ENCODE measurements at places on chromosomes 6 and 20.

DNA sequence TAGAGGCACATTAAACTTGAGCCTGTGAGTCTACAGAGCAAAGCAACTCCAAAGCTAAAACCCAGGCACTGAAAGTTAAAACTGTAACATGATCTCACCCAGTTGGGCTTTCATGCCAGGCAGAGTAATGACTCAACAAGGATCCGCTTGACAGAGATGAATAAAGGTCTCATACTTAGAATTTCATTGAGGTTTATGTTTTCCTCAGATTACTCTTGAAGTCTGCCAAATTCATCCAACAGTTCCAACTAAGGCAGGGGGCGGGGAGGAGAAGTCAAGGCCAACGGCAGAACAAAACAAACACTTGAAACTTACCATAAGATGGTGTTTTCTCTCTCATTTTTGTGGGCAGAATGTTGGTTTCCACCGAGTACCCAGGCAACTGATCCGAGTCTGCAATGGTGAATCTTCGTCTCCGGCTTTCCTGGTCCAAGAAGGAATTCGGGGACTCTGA is 54.0 kb upstream of the IPCEF1 start:
- no peak for DNase-seq

- no peak for DNase-seq
Observed at GRCh38 chr6:45500924-45501816, 123.4 kb upstream of the SUPT3H start.

- no peak for DNase-seq
Observed at GRCh38 chr6:144878577-144878976, 593.4 kb downstream of the UTRN start.

- DNase-seq: no peak
Observed at GRCh38 chr6:73308712-73309534, 45.2 kb downstream of the DPPA5 start.

GRCh38 chr6:27374824-27375612 is 13.5 kb upstream of the ZNF391 start:
- peak; percentile 87 for DNase-seq

GRCh38 chr6:7165002-7165889 is 57.5 kb downstream of the RREB1 start:
- DNase-seq: no peak

- no peak for DNase-seq
Observed at GRCh38 chr6:15250187-15251168, 4.6 kb downstream of the JARID2 start.

DNA sequence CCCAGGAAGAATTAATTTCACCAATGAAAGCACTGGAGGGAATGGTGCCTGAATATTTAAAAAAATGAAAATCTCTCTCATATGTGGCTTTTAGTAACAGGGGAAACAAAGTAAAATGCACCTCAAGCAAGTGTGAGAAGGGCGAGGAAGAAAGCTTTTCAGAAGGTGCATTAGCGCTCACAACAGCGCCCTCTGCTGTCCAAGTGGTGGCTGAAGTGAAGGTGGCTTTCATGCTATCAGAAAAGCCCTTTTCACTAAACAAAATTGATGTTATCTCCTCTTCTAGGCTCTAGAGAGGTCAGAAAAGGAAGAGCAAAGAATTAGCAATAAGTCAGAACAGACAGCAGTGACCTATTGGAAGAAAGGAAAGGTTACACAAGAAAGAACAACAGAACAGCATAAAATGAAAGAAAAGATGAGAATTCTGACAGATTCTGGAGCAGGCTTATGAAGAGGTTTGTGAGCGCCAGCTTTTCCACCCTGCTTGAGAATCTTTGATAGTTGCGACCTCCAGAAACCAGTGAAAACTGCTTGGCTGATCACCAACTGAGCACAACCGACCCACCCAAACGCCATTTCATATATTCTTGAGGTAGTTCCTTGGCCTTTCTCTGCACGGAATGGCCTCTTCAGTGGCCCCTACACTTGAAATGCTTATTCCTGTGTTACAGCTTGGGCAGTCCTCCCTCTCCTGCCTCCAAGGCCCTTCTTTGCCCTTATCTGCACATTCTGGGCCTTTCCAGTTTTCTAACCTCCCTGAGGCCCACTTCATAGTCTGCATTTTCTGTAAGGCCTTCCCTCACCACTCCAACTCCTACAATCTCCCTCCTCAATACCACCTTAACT is 45.3 kb downstream of the SMLR1 start:
- DNase-seq: no peak

- DNase-seq: no peak
Observed at GRCh38 chr6:13480631-13481501, 6.5 kb downstream of the GFOD1 start.

GRCh38 chr6:37435373-37435772 is 2.4 kb downstream of the CMTR1 start:
- no peak for DNase-seq

Data from cardiac septum (tissue), 1 donor.